ENCODE measurements at places on chromosomes 1 and 21.

- peaks cover 20% of the 10 kb centered on the region for H3K27me3 ChIP-seq
- H3K4me3 ChIP-seq, result no peak overlapping the region
- no peaks in the 10 kb centered on the region for H3K36me3 ChIP-seq
- no peak overlapping the region for H3K27ac ChIP-seq
Observed at GRCh38 chr21:41295721-41296254, 20.8 kb upstream of the FAM3B start.

- H3K4me1 ChIP-seq, result peaks cover 8% of the 10 kb centered on the region
- no peak for DNase-seq
- H3K4me3 ChIP-seq, result no peak overlapping the region
- H3K27me3 ChIP-seq, result no peaks in the 10 kb centered on the region
- peaks cover 38% of the 10 kb centered on the region for H3K36me3 ChIP-seq
- no peak overlapping the region for H3K27ac ChIP-seq
Observed at GRCh38 chr1:153929426-153929825, 6.7 kb upstream of the GATAD2B start.

DNA sequence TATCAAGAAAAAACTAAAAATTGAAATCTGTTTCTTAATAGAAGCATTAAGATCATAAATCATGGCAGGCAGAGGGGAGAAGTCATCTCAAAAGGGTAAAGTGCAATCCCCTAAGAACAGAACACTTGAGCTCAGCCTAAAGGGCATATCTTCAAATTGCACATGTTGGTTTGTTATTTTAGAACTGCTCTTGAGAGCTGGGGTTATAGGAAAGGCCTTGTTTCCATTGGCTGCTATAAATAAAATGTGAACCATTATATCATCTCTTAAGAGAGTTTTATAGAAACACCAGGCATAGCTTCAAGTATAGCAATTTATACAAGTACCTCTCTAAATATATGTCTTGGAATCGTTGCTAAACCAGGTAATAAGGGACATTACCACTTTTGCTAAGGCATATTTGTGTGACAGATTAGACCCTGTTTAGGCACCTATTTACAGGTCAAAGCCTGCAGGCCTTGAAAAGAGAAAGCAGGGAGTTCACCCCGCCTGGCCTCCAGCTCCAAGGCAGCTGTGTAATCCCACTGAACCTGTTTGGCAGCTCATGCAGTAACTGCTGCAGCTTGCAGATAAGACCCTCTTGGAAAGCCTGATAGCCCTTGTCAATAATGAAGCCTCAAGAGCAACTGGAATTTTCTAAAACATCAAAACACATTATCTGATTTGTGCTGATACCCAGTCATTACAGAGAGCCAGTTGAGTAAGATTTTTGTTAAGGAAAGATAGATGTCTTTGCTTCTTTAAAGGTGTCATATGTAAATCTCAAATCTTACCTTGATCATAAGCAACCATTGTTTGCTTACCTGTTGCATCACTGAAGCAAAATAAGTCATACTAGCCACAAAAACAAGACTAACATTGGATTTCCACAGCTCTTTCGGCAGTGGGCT is 24.2 kb upstream of the SYDE2 start:
- no peak for DNase-seq
- H3K4me3 ChIP-seq, result no peak overlapping the region
- H3K36me3 ChIP-seq, result no peaks in the 10 kb centered on the region
- H3K4me1 ChIP-seq, result no peaks in the 10 kb centered on the region
- no peak overlapping the region for H3K27ac ChIP-seq

GRCh38 chr1:209590405-209590804 is 6.9 kb downstream of the CAMK1G start:
- no peak for DNase-seq
- H3K36me3 ChIP-seq, result no peaks in the 10 kb centered on the region
- no peak overlapping the region for H3K27ac ChIP-seq

GRCh38 chr1:98260412-98260811 is 339.6 kb upstream of the DPYD start:
- no peak overlapping the region for H3K27ac ChIP-seq
- no peak for DNase-seq
- H3K27me3 ChIP-seq, result no peaks in the 10 kb centered on the region
- H3K36me3 ChIP-seq, result no peaks in the 10 kb centered on the region
